ENCODE measurements at places on chromosomes 11 and 22. TPM values are rescaled to one million over a fixed set of nuclear protein-coding genes. Genes with fewer than 3 reads are reported as not detected.
A peak's percentile ranks its signal among the peaks of the same experiment; 100 is the strongest.

- DNase-seq: no peak
Observed at GRCh38 chr22:43944670-43945430, 10.4 kb upstream of the SAMM50 start.

DNA sequence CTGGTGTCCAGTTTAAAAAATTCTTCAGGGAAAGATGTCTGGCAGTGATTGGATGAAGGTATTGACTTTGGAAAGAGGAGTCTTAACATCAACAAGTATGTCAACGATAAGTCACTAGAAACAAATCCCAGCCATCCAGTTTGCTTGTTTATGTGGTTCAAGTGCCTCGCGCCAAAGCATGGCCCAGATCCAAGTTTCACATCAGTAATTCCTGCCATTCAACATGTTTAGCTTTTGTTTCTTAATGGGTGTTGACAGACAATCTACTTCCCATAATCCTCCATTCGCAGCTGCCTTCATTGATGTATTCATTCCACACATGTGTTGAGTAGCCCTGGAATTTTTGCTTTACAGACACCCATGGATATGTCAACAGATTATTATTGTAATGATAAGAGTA is 77.8 kb downstream of the UBASH3B start:
- no peak for DNase-seq

GRCh38 chr11:77406396-77406795 is 67.5 kb downstream of the PAK1 start:
- DNase-seq: no peak

GRCh38 chr11:5557751-5558150 is 9.4 kb upstream of the OR52H1 start:
- DNase-seq: no peak

DNA sequence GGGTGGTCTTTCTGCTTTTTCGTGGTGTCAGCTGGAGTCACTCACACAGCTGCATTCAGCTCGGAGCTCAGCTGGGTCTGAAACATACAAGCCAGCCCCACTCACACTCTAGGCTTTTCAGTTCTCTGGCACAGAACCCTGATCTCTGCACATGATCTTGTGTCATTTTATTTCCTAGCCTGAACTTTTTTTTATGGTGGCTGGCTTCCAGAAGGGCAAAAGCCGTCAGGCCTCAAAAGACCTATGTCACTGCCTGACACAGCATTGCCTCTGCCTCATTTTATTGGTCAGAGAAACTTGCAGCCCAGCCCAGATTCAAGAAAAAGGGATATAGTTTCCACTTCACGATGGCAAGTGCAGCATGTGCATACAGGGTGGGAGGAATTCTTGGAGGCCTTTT is 117.8 kb downstream of the NTM start:
- no peak for DNase-seq

DNA sequence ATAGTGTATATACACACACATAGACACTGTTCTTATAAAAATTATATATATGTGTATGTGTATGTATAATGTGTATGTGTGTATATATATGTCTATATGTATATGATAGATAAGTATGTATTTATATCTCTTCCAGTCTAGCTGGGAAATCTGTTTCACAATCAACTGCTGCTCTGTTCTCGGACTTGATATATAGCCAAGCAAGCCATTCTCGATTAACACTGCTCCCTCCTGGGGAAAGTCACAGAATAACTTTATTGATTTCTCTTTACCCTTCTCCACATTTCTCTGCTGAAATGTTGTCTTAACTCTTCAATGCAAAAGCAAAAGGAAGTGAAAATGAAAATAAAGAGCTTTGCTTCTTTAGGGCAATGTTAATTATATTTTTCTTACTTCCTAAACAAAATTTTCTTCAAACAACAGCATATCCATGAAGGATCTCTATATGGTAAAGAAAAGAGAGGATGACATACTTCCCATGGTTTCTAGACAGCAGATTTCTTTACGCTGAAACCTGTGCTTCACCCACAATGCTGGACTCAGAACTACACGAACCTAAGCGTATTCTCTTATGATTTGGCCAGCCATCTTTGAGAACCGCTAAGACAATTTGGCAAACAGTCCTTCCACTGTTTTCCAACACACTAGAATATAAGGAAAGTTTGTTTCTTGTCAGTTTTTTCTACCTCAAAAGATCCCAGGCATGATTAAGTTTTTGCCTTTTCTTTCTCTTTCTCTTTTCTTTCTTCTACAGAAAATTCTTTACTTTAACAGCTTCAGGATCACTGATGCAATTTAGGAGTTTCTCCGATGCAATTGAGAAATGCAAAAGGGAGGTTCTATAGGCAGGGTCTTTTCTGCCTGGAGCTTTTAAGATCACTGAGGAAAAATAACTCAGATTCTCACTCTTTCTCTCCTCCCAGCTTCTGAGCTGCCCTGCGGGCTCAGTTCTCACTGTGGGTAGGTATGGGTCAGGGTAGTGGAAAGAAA is 1.9 kb downstream of the BLID start:
- DNase-seq: no peak

GRCh38 chr22:29096736-29097669 is 24.2 kb downstream of the KREMEN1 start:
- DNase-seq: no peak

- DNase-seq: no peak
Observed at GRCh38 chr11:63916837-63917691, at the start of gene RCOR2. Gene RCOR2, minus strand, starts transcription at chr11:63917164. Its CDS starts 708 bp downstream, at chr11:63916456.

- no peak for DNase-seq
Observed at GRCh38 chr11:121659811-121660210, 207.0 kb upstream of the SORL1-AS1 start.

- no peak for DNase-seq
Observed at GRCh38 chr11:73750228-73750627, 10.6 kb downstream of the RAB6A start.

DNA sequence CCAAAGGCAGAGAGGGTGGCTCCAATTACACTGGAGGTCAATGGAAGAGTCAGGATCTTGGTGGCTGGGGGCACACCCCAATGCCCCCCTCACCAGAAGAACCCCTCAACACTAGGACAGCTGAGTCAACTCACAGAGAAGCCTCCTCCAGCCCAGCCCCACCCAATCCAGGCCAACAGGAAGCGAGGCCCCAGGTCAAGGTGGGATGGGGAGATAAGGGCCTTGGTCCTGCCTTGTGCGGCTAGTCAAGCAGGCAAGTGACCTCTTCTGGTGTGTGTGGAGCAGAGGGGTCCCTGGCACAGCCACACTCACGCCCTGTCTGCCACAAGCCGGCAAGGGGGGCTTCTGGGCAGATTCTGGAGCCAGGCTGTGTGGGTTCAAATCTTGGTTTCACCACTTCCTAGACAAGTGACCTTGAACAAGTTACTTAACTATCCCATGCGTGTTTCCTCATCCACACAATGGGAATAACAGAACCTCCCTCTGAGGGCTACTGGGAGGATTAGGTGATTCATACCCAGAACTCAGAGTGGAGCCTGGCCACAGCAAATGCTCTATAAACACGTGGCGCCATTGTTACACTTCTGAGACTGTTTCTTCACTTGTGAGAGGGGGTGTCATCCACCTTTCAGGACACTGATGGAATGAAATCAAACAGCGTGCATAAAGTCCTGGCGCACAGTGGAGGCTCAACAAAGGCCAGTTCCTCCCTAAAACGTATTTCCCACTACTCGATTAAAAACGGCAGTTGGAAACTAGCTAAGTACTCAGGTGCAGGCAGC is 3.2 kb downstream of the TTLL12 start:
- no peak for DNase-seq

DNA sequence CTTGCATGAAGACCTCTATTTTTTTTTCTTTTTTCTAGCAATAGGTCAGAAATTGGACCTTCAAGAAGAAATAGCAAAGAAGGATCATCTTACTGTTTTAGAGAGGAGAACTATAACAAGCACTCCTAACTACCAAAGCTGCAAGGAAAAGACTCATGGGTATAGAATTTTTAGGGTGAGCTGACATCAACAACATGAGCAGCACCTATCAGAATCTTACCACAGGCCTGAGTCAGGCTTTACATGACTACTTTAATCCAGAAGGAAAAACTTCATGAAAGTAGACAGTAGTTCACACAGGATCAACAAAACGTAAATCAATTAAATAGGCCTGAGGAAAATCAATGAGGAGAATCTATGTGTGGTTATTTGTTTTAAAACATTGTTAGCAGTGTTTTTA is 130.5 kb downstream of the FAM76B start:
- DNase-seq: no peak

GRCh38 chr11:57287884-57288283 is 36.9 kb downstream of the TNKS1BP1 start:
- DNase-seq: no peak

- no peak for DNase-seq
Observed at GRCh38 chr22:36741204-36741793, 34.6 kb downstream of the IFT27 start.

DNA sequence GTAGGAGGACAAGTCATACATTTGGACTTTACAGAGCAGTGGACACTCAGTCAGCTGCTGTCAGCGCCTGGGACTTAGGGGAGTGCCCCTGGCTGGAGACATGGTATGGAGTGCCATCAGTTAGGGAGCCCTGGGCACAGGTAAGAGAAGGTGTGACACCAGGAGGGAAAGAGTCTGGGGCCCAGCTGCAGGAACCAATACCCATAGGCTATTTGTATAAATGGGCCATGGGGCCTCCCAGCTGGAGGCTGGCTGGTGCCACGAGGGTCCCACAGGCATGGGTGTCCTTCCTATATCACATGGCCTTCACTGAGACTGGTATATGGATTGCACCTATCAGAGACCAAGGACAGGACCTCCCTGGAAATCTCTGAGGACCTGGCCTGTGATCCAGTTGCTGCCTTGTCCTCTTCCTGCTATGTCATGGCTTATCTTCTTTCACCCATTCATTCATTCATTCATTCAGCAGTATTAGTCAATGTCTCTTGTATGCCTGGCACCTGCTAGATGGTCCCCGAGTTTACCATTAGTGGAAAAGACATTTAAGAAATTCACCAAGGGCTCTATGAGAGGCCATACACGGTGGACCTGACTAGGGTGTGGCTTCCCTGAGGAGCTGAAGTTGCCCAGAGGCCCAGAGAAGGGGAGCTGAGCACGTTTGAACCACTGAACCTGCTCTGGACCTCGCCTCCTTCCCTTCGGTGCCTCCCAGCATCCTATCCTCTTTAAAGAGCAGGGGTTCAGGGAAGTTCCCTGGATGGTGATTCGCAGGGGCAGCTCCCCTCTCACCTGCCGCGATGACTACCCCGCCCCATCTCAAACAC is 850 bp upstream of the MIF start:
- DNase-seq: no peak

DNA sequence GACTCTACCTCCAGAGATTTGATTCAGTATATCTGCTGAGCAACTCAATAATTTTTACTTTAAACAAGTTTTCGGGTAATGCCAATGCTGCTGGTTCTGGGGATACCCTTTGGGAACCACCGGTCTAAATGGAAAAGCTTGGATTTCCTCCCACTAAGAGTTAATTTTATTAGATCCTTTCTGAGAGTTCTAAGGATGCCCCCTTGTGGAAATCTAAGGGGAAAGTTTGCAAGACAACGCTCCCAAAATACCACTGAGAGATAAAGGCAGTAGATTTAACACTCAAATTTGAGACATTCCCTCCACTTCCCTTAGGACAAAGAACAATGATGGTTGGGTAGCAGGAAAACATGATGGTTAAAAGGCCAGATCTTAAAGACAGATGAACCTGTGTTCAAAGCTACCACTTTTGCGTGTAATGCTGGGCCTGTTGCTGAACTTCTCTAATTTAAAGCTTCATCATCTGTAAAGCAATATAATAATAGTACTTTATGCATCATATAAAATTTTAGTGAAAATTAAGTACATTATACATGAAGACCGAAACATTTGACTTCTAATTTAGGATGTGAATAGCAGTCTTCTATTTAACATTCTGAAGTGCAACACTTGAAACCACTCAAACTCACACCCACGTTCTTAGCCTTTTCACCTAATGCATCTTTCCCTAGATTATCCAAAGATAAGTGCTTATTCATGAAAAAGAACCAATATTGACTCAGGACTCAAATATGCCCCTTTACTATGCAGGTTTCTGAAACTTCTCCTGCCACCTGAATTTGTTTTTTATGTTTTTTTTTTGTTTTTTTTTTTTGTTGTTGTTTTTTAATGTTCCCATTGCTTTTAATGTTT is 110.1 kb upstream of the LUZP2 start:
- DNase-seq: no peak

DNA sequence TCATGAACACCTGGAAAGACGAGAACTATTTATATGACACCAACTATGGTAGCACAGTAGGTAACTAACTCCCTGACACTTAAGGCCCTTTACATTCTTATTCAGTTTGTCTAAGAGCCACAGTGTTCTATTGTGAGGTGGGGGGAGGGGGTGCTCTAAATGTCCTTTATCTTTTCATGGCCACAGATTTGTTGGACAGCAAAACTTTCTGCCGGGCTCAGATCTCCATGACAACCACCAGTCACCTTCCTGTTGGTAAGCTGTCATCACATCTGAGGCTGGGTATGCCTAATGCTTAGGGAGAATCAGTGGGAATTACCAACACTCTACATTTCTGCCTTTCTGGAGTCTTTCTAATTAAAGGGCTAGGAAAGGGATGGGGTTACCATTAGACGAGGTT is 30.7 kb downstream of the EHF start:
- DNase-seq: no peak

GRCh38 chr11:73155102-73155501 is 13.0 kb upstream of the FCHSD2 start:
- no peak for DNase-seq

DNA sequence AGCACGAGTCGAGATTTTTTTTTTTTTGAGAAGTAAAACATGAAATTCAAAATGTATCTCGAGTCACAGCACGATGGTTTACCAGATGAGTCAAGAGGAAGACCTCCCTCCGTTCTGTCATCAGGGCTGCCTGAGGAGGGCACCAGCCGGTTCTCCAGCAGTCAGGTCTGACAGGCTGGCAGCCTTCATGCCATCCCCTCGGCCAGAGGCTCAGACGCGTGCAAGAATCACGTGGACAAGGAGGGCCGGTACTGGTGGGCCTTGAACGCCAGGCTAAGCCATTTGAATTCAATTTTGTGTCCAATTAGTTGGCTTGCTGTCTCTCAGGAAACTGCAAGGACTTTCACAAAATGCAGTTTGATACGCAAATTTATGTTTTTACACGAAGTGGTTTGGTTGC is 1412.2 kb downstream of the BRD1 start:
- DNase-seq: no peak

- peak; percentile 84 for DNase-seq
Observed at GRCh38 chr22:17243524-17243923, 24.3 kb upstream of the ADA2 start.

DNA sequence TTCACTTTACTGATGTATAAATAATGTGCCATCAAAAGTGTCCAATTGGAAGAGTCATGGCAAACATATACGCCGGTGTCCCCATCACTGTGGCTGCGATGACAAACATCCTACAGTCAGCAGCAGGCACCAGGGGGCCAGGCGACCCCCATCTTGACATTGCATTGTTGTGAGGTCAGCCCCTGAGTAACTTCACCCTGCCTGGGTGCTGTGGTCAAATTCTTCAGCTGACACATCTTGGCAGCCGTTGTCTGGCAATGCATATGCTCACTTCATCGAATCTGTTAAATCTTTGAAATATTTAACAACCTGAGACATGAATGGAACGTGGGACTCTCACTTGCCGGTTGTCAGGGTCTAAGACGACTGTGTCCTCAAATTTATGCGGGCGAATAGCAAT is 430.9 kb downstream of the BRD1 start:
- no peak for DNase-seq

Gene CREB3L1
- 1.0 TPM for total RNA-seq

Gene DDX25
- total RNA-seq: not detected

Gene PPME1
- 27.5 TPM for total RNA-seq

Gene CYB5R2
- 46.6 TPM for total RNA-seq

Gene TUB
- total RNA-seq: not detected

Gene FJX1
- 25.9 TPM for total RNA-seq

Gene YPEL4
- total RNA-seq: not detected

Gene CAPRIN1
- 228 TPM for total RNA-seq

Gene OR2AG2
- not detected for total RNA-seq

Gene C11orf52
- not detected for total RNA-seq

Gene MMP8
- total RNA-seq: not detected

Gene FOXR1
- not detected for total RNA-seq

Gene GSTT2B
- 0.21 TPM for total RNA-seq

Measured in GM12878 (cell line).